ENCODE measurements at places on chromosomes 16 and 17.

- no peak for DNase-seq
Measured at GRCh38 chr17:79083191-79083971, 8.8 kb downstream of the ENGASE start.

- DNase-seq, result peak; percentile 32
Measured at GRCh38 chr17:7177191-7177953, 1.8 kb downstream of the ASGR1 start.

GRCh38 chr17:41537990-41538389, 9.9 kb upstream of the KRT19 start:
- DNase-seq, result no peak

- no peak for DNase-seq
Measured at GRCh38 chr16:11128211-11129141, 127.5 kb downstream of the SOCS1 start.

- no peak for DNase-seq
Measured at GRCh38 chr16:20675488-20676267, 21.8 kb downstream of the ACSM1 start.

DNA sequence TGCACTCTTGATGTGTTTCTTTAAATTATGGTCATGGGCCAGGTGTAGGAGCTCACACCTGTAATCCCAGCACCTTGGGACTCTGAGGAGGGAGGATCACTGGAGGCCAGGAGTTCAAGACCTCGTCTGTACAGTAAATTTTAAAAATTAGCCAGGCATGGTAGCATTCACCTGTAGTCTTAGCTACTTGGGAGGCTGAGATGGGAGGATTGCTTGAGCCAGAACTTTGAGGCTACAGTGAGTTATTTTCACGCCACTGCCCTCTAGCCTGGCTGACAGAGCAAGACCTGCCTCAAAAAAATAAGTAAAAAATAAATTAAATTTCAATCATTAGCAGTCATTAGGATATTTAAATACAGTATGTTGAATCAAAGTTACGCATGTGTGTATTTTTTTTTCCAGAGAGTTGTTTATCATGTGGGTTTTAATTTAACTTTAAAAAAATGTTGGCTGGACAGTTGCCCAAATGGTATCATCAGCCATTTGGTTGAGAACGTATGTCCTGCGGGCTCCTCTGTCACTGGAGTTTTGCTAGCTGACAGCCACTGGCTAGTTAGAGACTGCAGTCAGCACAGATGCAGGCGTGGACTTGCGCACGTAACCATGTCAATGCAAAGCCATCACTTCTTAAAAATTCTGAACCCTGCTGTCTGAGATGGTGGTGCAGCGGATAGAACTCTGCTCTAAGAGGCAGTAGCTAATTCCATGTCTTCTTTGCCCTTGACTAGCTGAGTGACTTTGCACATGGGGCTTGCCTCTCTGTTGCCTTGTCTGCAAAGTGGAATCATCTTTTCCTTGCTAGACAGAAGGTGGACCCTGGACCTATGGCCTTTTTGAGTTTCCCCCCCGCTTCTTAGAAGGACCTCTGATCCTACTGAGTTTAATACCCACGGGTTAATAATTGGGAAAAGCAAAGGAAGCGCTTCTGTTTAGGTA, 40.0 kb downstream of the MAPT start:
- no peak for DNase-seq

DNA sequence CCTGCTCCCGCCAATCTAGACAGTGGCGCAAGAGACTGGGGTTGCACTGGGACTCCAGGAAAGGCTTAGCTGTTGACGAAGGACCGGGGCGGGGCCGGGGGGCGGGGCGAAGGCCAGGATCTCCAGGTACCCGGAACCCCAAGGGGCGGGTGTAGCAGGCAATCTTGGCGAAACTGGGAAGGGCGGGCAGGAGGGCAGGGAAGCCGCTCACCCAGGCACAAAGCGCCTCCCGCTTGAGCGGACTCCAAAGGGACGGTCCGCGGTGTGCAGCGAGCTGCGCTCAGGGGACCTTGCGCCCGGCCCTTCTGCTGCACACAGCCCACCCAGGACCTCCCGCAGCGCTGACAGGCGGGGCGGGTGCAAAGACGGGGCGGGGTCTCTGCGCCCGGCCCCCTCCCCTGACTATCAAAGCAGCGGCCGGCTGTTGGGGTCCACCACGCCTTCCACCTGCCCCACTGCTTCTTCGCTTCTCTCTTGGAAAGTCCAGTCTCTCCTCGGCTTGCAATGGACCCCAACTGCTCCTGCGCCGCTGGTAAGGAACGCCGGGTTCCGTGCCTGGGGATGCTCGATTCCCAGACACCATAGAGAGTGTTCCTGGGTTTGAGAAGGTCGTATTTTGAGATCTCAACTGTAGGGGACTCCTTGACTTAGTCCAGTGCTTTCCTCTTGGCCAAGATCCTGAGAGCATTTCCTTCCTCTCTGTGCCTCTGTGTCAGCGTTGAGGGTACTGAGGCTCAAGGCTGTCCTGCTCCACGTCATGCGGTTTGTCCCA, at the start of gene MT1F:
Gene MT1F (plus strand): TSS at position 405 of the 772 bp plus-strand sequence. CDS start 100 bp downstream, at position 505.
- no peak for DNase-seq

- DNase-seq, result no peak
Measured at GRCh38 chr17:82978765-82979349, 100.6 kb upstream of the METRNL start.

- DNase-seq, result no peak
Measured at GRCh38 chr17:76830987-76831715, 37.1 kb upstream of the MGAT5B start.

- no peak for DNase-seq
Measured at GRCh38 chr17:82449131-82449882, 1.2 kb downstream of the CYBC1 start.

DNA sequence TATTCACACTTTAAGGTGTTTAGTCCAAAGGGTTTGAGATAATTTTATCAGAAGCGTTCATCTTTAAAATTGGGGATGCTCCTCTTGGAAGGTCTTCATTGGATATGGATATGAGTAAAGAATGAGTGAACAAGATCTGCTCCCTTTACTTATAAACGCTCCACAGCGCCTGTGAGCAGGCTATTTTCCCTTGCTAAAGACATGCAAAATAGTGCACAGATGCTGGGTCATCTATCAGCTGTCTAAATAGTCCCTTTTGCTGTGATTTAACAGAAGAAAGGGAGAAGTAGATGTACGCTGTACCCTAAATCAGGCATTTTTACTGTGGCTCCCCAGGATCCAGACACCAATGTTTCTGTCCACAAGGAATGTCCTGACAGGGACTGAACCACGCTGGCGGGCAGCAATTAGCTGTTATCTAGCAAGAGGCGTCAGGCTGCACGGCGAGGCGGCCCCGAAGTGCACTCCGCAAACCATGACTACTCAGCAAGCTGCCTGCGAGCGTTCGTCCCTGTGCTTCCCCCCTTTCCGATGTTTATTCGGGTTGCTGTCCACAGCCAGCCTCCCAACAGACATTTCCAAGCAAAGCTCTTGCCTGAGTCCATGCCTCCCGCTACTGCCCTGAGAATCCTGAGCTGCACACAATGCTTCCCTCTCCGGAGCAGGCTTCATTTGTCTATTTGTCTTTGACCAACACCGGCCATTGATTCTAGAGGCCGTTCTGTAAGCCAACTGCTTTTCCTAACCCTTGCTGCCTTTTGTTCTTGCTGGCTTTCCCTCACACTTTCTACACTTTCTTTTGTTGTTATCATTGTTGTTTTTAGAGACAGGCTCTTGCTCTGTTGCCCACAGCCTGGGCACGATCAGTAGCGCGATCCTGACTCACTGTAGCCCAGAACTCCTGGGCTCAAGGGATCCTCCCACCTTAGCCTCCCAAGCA, 55.7 kb upstream of the CNEP1R1 start:
- DNase-seq, result no peak

DNA sequence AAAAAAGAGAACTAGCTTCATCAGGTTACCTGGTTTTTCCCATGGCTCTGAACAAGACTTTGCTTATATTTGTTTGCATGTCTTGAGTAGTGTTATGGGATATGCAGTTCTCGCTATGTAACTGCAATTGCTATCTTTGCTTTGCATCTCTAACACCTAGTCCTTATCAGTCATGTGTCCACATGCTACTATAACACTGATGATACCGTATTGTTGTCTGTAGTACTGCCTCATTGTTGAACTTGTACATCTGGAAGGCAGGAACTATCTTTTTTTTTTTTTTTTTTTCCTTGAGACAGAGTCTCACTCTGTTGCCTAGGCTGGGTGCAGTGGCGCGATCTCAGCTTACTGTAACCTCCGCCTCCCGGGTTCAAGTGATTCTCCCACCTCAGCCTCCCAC, 2.5 kb downstream of the PSME3 start:
- no peak for DNase-seq

- no peak for DNase-seq
Measured at GRCh38 chr17:4940555-4941318, 669 bp downstream of the RNF167 start.

- no peak for DNase-seq
Measured at GRCh38 chr16:85564277-85565051, 48.7 kb upstream of the GSE1 start.

DNA sequence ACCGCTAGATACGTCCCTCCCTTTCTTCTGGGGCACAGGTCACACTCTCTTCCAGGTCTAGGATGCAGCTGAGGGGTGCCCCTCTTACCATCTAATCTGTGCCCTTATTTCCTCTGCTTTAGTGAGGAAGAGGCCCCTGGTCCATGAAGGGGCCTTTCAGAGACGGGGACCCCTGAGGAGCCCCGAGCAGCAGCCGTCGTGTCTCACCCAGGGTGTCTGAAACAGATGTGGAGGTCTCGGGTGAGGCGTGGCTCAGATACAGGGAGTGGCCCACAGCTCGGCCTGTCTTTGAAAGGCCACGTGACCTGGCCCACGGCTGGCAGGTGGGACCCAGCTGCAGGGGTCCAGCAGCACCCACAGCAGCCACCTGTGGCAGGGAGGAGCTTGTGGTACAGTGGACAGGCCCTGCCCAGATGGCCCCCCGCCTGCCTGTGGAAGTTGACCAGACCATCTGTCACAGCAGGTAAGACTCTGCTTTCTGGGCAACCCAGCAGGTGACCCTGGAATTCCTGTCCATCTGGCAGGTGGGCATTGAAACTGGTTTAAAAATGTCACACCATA, 15.6 kb downstream of the SCGB1C2 start:
- DNase-seq, result no peak

DNA sequence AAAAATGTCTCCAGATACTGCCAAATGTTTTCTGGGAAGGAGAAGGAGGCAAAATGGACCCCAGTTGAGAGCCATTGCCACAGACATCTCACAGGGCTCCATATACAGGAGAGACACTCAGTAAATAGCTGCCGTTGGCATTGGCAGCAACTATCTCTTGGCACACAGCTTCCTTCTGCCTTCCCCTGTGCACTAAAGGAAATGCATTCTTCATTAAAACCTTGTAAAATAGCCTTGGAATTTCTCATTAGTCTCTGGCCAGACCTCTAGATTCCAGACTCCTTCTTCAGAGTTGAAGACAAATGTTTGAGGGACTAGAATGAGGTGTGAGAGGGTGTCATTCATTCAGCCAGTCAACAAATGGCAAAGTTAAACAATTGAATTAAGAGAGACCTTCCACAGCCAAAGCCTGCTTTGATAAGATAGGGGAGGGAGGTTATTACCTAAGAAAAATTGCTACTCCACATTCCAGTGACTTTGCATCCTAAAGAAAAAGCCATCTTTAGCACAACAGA, 223.9 kb upstream of the HS3ST3A1 start:
- DNase-seq, result no peak
